Keratinocyte (primary cell): ENCODE measurements at places on chromosomes 1 and 21.

GRCh38 chr21:31888936-31889371 lies 16.1 kb downstream of the HUNK start:
- no peak for DNase-seq

GRCh38 chr1:218850367-218850766 lies 323.3 kb upstream of the LYPLAL1 start:
- DNase-seq: no peak

GRCh38 chr1:151069103-151069486 lies 1.5 kb upstream of the GABPB2 start:
- DNase-seq: no peak

DNA sequence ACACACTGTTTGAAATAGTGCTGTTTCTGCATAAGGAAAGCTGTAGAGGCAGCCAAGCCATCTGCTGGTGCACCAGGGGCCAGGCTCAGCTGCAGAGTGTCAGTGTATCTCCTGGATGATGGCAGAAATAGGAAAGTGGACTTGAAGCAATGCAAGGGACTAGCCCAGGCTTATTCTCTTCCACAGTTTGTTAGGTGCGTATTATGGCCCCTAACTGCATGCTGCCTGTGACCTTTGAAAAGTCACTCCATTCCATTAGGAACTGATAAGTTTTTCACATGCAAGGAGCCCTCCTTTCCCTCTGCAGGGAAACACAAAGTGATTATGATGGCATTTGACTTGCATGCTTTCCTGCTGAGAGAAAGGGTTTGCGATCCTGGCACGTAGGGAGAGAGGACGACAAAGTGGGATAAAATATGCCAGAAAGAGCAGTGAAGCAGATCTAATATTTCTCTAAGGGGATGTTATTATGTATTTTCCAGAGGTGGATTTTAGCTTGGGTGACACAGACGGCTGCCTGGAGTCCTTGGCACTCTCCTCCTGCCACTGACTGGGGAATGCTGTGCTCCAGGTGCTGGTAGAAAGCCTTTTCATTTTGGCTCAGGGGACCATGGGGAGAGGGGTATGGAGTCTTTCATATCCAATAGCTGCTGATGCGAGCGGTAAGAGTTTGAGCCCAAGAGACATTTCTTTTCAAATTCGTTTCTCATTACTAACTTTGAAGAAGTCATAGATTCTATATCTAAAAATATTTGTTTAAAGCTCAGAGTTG lies 402.1 kb upstream of the B3GALT2 start:
- no peak for DNase-seq

DNA sequence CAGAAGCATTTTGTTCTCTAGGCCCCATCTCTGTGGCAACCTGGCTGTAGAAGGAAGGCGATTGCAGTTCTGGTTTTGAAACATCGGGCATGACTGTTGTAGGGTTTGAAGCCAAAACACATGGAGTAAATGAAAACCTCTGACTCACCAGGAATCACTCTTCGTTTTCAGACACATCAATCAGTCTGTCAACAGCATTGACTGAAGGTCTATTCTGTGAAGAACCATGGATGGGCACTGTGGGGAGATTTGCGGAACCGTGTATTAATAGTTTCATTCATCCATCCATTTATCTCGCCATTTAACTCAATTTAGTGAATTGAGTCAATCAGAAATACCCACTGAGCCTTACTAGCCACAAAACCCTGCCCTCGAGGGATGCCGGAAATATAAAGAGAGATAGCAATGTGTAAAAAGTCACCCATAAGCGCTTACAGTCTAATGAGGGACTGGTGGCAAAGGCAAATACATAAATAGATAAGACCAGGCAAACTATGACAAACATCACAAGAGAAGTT lies 364.6 kb upstream of the PROX1 start:
- DNase-seq: no peak
